ENCODE measurements at places on chromosomes 1 and 21.

DNA sequence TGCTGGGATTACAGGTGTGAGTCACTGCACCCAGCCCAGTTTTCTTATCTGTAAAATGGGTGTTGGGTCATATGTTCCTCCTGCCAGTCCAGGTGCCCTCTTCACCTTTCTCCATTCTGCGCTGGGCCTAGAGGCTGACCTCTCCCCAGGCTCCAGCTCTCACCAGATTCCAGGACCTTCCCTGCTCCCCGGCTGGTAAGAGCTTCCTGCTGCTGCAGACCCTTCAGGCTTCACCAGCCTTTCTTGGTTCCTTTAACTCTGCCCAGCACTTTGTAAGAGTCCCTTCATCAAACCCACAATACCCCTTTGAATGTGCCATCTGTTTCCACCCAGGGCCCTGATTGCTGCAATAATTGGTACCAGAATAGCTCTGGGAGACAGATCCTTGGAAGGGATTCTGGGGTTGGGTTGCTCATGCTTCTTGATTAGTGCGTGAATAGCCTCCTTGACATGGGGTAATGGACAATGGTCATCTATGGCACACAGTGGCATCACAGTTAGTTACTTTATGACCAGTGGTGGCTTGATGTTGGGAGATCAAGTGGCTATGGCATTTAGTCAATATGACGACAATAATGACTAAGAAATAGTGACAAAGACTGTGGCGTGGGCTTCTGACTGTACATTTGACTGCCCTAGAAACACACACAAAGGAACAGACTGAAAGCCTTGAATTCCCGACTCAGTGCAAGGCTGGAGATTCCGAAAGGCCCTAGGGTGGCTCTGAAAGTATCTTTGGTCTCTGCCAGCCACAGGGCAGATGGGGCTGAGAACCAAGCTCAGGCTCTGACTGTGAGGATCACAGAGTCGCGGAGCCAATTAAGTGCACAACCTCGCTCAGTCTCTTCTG is 67.3 kb downstream of the SLC9A1 start:
- no peak for DNase-seq

DNA sequence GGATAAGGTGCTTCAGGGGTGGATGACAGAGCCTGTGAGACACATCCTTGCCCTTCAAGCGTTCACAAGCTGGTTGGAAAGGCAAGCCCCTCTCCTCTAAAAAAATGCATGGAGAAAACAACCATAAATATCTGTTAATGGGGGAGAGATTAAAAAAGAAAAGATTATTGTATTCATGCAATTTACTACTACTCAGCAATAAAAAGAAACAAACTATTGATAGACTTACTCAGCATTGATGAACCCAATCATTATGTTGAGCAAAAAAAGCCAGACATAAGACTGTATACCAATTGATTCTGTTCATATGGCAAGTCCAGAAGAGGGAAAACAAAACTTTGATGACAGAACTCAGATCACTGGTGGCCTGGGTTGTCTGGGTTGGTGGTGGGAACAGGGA is 138.7 kb upstream of the IRF2BP2 start:
- DNase-seq: no peak

DNA sequence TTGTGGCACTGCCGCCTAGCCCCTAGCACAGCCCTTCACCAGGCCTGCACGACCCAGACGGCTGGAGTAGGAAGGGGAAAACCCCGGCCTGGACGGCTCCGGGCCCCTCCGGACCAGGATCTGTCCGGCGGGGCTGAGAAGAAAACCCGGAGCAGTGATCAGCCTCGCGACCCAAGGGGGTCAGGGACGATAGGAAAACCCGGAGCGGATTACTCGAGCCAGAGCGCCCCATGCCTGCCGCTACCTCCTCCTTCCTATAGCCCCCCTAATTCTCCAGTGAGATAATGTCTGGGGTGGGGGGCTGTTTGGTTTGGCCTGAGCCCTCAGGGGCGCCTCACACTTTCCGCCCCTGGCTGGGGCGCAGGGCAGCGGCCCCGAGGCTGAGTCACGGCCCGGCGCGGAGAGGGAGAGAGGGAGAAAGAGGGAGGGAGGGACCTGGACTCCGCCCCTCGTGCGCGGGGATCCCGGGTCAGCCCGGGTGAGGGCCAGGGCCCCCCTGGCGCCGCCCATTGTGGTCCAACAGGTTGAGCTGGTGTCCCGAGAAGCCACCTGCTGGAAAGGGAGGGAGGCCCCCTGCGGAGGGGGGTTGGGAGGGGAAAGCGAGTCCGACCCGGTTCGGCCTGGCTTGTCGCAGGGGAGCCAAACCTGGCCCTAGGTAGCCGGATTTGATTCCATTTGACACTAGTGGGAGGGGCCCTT is 1.7 kb upstream of the ZBTB7B start:
- peak; percentile 94 for DNase-seq

DNA sequence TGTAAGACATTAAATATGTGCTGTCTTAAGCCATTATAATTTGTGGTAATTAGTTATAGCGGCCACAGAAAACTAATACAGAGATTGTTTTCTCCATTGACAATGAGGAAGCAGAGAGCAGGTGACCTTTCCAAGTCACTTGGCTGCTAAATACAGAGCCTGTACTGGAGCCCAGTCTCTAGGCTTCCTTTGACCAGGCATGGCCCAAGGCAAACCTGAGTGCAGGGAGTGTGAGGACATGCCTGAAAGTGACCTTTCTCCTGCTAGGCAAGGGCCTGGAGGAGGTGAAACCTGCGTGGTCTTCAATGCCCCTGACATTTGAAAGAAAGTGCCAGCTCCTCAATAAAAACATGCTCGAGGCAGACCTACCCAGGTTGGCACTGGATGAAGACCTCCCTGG is 12.5 kb upstream of the CHI3L1 start:
- DNase-seq: no peak

DNA sequence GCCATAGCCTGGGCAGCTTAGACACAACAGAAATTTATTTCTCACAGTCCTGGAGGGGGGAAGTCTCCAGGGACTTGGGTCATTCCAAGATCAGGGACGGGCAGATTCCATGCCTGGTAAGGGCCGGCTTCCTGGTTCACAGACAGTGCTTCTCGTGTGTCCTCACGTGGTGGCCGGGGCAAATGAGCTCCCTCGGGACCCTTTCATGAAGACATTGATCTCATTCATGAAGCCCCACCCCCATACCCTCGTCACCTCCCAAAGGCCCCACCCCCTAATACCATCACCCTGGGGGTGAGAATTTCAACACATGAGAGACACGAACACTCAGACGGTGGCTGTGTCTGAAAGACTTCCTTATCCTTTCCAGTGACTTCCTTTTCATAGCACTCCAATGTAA is 51.5 kb downstream of the ACOT7 start:
- DNase-seq: no peak

DNA sequence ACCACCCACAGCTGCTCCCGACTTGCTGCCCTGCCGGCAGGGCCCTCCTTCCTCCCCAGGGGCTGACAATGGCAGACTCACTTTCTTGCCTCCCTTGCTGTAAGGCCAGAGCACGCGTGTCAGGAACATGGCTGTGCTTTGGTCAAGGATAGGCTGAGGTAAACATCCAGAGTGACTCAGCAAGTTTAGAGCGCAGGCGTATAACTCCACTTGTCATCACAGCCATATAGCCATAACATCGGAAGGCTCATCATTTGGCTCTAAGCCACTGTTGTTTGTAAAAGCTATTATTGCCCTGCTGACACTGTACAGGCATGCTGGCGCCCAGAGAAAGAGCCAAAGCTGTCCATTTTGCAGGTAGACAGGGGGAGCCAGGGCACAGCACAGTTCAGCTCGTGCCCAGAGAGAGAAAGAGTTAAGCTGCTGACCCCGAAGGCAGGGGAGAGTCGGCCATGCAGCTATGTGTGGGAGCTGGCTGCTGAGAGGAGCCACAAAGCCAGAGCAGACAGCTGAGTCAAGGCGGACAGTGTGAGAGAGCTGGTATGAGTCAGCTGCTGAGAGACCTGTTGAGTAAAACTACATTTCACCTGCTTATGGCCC is 60.6 kb downstream of the GNG4 start:
- DNase-seq: peak; percentile 43

DNA sequence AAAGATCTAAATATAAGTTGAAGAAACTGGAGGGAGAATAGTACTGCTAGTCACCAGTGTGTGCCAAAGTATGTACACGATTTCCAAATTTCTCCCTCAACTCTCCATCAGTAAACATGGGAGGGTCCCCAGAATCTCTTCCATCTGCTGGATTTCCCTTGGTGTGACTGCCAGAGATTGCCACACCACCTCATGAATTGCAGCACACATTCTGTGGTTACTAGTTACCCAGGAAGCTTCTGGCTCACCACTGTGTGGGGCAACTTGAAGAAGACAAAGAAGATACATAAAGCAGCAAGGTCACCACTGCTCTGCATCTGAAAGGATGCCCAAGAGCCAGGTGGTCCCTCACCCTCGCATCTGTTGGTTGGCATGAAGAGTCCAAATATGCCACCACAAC is 191.7 kb upstream of the ESRRG start:
- DNase-seq: no peak

DNA sequence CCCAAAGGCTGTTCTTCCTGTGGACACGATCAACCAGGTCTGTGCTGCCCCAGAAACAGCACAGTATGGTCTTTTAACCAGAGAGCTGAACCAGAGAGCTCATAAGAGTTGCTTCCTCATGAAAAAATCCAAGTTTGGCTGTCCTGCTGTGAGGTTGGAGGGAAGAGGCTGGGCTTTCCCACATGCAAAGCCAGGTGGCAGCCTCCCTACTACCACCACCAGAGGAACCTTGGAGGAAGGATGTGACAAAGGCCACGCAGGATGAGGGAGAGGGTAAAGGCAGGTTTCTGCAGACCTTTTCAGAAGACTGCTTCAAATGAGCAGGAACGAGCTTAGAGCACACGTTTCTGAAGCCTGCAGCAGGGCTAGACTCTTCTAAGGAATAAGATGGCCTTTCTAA is 27.1 kb downstream of the FAM78B start:
- DNase-seq: no peak
